Stimulated activated naive CD8-positive, alpha-beta T cell treated with anti-CD3 and anti-CD28 coated beads, Interleukin-15, Interleukin-2, amounts not matched to agents 100 U/mL and 50 U/mL, for 24 hours (primary cell): ENCODE measurements at places on chromosomes 16 and 17.

GRCh38 chr16:75263291-75263962 lies 12.0 kb upstream of the BCAR1 start:
- no peak for DNase-seq

DNA sequence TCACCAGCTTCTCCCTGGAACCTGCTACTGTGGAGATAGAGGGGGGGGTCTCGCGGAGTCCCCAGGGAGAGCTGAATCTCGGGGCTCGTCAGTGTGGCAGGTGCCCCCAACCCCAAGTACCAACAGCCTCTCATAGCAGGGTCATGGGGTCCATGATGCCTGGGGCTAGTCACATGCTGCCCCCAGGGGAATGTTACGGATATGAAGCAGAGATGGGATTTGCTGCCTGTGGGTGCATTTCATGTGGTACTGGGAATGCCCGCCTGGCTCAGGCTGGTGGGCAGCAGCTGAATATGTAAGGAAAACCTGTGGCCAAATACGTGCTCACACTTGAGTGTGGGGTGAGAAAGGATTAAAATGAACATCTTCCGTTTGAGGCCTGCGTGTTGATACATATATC lies 49.4 kb downstream of the MEAK7 start:
- DNase-seq, result no peak

GRCh38 chr17:17032131-17032692 lies 10.0 kb upstream of the MPRIP start:
- no peak for DNase-seq

GRCh38 chr16:49460786-49461470 lies 87.3 kb downstream of the C16orf78 start:
- no peak for DNase-seq

GRCh38 chr16:19831678-19832077 lies 53.0 kb downstream of the GPRC5B start:
- DNase-seq, result no peak

GRCh38 chr17:57356153-57356718 lies 99.9 kb downstream of the MSI2 start:
- no peak for DNase-seq

GRCh38 chr17:40447806-40448205 lies 4.6 kb downstream of the IGFBP4 start:
- DNase-seq, result no peak

- DNase-seq, result no peak
These were observed 1.8 kb downstream of the USP7 start for GRCh38 chr16:8961811-8962390.

DNA sequence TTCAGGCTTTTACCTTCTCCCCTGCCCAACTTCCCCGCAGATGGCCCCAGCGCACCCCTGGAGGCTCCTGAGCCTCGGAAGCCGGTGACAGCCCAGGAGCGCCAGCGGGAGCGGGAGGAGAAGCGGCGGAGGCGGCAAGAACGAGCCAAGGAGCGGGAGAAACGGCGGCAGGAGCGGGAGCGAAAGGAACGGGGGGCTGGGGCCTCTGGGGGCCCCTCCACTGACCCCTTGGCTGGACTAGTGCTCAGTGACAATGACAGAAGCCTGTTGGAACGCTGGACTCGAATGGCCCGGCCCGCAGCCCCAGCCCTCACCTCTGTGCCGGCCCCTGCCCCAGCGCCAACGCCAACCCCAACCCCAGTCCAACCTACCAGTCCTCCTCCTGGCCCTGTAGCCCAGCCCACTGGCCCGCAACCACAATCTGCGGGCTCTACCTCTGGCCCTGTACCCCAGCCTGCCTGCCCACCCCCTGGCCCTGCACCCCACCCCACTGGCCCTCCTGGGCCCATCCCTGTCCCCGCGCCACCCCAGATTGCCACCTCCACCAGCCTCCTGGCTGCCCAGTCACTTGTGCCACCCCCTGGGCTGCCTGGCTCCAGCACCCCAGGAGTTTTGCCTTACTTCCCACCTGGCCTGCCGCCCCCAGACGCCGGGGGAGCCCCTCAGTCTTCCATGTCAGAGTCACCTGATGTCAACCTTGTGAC lies 3.6 kb downstream of the MAPK7 start:
- DNase-seq, result no peak

GRCh38 chr16:60929-61878 lies 7.6 kb downstream of the SNRNP25 start:
- DNase-seq, result no peak

DNA sequence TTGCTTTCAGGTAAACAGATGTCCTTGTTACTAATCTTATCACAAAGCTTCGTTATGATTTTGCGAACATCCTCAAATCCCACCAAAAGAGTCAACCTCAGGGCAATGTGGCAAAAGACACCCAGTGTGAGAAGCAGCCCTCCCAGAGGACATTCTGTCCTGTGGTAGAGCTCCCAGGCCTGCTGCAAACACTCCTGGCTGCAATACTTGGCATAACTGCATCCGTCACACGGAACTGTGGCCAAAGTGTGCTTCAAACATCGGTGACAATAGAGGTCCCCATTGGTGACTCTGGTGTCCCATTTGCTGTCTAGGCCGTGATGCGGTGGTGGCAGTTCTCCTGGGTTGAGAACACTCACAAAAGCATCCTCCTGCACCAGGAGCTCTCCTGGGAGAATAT lies 29.5 kb downstream of the SMYD4 start:
- no peak for DNase-seq

GRCh38 chr17:77882040-77882439 lies 76.5 kb upstream of the TNRC6C start:
- no peak for DNase-seq

DNA sequence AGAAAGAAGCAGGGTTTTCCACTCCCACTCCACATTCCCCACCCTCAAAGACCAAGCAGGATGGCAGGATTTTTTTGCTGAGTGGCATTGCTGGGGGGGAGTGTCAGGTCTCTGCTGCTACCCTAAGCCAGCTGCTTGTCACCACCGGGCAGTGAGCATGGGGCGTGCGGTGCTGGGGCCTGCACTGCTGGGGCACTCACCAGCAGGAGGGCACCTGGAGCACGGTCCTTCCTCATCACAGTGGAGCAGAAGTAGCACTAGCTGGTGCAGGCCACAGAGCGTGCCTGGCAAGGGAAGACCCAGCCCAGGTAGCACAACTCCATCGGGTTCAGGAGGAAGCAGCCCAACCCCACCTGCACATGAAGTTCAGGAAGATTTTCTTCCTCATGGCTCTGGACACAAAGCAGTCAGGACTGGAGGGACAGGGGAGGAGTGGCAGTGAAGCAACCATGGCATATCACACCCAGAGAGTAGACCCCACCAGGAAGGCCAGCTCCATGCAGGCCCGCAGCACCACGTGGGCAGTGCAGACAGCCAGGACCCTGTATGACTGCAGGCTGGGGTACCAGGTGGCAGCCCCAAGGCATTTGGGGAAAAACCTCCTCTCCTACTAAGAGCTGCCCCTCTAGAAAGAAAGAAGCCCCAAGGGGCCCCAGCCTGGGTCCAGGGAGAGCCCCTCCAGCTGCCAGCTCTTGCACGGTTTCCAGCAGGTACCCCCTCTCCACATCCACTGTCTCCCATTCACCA lies 16.7 kb upstream of the MYO18A start:
- DNase-seq, result no peak

DNA sequence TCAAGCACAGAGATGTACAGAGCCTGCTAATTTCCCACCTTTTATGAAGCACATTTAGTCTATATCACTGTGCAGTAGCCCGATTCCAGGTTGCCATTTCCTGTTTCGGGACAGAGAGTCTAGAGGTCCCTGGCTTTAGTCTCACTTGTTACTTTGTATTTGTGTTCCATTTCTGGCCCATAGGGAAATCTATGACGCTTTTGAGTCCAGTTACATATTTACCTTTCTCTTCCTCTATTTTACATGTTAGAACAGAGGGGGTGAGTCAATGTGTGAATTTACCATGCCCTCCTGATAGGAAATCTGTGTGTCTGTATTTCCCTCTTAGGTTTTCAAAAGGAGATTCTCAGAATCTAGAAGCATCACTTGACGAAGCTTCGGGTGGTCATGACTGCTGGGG lies 227.1 kb upstream of the ZFHX3 start:
- no peak for DNase-seq

GRCh38 chr17:80118601-80119270 lies 17.4 kb downstream of the GAA start:
- no peak for DNase-seq

- no peak for DNase-seq
These were observed 2.5 kb upstream of the HP start for GRCh38 chr16:72051818-72052217.

- DNase-seq, result peak; percentile 14
These were observed 109.8 kb downstream of the CDK5R1 start for GRCh38 chr17:32596628-32597027.

GRCh38 chr17:57243171-57243622 lies 13.1 kb upstream of the MSI2 start:
- peak; percentile 80 for DNase-seq

- DNase-seq, result no peak
These were observed 6.7 kb downstream of the GALK1 start for GRCh38 chr17:75758131-75758905.

DNA sequence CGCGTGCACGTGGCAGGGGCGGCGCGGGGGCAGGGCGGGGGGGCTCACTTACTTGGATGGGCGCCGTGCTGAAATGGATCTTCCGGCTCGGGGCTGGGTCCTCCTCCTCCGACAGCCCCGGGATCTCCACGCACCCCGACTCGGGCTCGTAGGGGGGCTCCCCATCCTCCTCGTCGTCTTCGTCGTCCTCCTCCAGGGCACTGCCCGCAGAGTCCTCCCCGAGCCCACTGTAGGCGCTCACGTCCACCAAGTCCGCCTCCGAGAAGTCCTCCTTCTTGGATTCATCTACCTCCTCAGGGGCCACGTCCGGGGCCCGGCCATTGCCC lies 1.4 kb downstream of the PPP1R9B start:
- DNase-seq, result no peak

DNA sequence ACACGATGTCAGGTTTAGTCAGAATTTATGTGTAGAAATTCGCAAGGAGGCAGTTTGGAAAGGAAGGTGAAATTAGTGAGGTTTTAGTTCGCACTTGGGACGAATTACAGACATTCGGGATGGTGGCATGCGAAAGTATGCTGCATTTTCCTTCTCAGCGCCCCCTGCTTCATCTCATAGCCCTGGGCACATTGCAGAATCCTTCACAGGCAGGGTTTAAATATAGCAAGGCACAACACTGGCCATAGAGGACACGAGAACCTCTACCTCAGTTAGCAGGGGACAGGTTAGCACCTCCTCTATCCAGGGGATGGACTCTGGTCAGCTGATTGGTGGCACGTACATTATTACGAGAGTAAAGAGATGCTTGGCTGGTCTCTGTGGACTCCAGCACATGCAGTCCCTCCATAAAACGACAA lies 47.5 kb downstream of the MAP2K6 start:
- DNase-seq, result no peak

GRCh38 chr16:75109732-75110243 lies 6.8 kb downstream of the LDHD start:
- peak; percentile 29 for DNase-seq

- no peak for DNase-seq
These were observed 46.0 kb downstream of the CACNG1 start for GRCh38 chr17:67090341-67090740.

DNA sequence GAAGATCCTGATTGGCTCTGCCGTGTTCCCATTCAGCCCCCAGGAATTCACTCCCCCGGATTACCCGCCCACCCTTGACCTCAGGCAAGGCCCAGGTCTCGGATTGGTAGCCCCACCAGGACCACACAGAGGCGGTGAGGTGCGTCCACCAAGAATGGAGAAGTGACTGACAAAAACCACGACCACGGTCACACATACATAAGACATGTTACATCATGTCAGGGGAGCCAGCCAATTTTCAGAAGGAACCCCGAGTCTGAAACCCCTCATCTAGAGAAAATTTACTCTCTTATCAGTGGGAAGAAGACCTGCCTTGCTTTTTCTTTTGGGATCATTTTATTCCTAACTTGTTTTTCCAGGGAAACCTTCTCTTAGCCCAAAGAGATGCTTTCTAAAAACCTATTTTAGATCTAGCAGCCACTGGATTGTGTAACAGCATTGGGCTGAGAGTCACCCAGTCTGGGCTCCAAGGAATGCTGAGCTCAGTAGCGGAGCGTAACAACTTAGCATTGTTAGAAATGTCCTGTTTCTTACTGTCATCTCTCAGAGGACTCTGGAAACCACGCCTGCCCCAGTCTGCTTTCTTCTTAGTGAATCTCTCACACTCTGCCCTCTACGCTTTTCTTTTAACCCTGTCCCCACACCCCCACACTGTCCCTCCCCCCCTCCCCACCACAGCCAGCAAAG lies 164.1 kb downstream of the CMIP start:
- DNase-seq, result no peak

- DNase-seq, result no peak
These were observed 17.6 kb downstream of the RAPGEFL1 start for GRCh38 chr17:40194821-40195220.

GRCh38 chr17:27651411-27652345 lies 20.7 kb downstream of the LGALS9 start:
- DNase-seq, result peak; percentile 69

DNA sequence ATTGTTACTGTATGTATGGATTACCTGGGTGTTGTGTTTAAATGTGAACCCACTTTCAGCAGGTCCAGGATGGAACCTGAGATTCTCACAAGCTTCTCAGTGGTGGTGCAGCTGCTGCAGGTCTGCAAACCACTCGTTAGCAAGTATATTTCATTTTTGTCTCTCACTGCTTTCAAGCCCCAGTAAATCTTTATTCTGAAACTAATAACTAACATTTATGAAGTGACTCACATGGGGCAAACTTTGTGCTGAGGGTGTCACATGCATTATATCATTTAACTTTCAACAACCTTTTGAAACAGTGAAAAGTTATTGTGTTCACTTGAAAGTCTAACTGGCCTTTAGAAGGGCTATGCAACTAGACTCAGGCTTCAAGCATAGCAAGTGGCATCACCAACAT lies 98.9 kb upstream of the DYNLRB2 start:
- DNase-seq, result no peak

GRCh38 chr16:49452578-49452977 lies 79.0 kb downstream of the C16orf78 start:
- no peak for DNase-seq

GRCh38 chr17:72587773-72588511 lies 467.1 kb downstream of the SOX9 start:
- no peak for DNase-seq

DNA sequence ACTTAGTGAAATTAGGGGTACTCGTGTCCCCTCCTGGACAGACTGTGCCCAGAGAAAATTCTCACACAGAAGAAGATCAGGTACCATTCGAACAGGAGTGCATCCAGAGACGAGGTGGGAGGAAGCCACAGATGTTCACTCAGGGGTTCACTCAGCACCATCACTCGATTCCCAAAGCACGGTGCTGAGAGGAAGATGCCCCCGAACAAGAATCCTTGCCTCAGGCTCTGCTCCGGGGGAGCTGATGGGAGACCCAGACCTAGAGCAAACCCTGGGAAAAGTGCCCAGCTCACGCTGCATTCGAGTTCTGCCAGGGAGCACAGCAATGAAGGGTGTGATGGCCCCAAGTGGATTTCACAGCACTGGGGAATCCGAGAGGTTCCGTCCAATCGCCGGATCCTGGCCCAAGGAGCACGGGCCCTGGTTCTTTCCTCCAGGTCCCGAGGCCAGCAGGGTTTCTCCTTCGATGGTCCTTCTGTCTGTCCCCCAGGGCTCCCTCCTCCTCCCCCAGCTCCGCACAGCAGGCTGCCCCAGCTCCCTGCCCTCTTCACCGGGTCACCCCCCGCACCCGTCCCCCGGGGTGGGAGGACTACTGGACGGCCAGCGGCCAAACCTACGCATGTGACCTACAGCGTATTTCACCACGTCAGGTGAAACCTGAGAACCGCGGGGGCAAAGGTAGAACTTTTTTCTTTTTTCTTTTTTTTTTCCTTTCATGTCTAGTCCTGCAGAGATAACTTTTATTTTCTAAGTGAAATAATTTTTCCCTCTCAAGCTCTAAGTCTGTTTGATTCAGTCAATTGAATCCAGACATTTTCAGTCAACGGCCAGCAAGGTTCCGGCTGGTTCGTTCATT lies 10.2 kb upstream of the UBE2I start:
- no peak for DNase-seq

- no peak for DNase-seq
These were observed 164.7 kb downstream of the ZNF18 start for GRCh38 chr17:11832401-11833137.
